Effector CD8-positive, alpha-beta T cell (primary cell): ENCODE measurements at places on chromosomes 12 and 14.

GRCh38 chr12:114911196-114911595 lies 227.2 kb upstream of the TBX3 start:
- no peak for DNase-seq

DNA sequence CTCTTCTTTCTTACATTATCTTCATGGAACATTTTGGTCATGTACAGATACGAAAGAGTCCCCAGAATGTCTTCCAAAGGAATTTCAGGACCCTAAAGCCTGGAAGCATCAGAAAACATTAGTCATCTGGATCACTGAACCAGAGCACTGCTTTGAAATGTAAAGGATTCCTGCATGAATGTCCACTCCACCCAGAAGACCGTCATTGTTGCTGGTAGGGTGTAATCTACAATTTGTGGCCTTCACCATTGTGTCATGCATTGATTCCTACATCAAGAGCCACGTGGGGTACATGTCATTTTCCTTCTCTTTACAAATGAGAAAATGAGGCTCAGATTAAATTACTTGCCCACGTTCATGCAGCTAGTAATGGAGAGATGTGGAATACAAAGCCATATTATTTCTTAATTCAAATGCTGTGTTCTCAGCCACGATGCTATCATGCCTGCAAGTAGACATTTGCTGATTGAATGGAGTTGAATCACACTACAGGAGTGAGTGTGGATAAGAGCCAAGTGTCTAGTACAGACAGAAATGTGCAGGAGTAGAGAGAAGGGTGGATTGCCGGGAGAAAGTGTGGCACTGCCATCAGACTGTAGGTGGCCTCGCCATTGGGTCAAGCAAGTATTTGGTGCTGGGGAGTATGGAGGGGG lies 231.2 kb downstream of the C12orf75 start:
- DNase-seq, result no peak

- DNase-seq, result no peak
These were observed 2.9 kb downstream of the NUDT4 start for GRCh38 chr12:93380480-93381121.

DNA sequence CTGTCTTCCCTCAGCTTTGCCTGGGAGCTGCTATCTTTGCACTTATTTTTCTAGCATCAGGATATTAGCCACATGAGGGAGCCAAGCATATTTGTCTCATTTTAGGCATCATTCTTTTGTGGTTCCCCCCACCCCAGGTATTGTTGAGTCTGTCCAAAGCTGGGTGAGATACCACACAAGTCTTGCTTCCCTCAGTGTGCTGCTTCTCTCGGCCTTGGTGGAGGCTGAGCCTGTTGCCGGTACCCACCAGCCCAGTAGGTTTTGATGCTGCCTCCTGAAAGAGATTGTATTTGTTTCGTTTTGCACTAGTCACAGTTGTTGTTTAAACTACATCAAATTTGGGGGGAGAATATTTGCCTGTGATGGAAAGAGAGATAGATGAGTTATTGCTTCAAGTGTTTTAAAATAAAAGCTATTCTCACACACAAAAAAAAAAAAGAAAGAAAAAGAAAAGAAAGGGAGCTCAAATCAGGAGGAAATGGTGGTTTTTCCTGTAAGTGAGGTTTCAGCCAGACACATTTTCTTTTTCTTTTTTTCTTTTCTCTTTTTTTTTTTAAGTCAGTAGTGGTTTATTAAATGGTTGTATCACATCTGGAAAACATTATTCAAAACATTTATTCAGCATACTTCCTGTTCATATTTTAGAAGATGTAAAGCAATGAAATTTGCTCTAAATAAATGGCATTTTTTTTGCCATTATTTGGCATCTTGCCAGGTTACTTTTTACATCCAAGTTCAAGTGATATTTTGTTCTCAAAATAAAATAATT lies 58.5 kb downstream of the SLC4A8 start:
- DNase-seq, result no peak

DNA sequence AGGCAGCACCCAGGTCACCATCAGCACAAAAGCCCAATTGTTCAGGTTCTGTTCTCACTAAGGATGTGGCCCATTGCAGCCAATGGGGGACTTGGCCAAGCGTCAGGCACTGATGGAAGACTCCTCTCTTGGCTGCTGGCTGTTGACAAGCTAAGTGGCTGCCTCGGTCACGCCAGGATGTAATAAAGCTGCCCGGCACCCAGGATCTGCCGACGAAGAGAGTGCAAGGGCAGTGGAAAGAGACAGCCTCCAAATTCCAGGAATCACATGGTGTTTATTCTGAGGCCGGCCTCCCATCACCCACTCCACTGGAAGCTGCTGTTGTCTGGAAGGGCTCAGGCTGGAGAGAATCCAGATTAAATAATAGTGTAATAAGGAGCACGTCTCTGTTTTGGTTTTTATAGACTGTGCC lies 451.8 kb upstream of the TBX3 start:
- no peak for DNase-seq
